ENCODE measurements at places on chromosomes 5 and 9.

DNA sequence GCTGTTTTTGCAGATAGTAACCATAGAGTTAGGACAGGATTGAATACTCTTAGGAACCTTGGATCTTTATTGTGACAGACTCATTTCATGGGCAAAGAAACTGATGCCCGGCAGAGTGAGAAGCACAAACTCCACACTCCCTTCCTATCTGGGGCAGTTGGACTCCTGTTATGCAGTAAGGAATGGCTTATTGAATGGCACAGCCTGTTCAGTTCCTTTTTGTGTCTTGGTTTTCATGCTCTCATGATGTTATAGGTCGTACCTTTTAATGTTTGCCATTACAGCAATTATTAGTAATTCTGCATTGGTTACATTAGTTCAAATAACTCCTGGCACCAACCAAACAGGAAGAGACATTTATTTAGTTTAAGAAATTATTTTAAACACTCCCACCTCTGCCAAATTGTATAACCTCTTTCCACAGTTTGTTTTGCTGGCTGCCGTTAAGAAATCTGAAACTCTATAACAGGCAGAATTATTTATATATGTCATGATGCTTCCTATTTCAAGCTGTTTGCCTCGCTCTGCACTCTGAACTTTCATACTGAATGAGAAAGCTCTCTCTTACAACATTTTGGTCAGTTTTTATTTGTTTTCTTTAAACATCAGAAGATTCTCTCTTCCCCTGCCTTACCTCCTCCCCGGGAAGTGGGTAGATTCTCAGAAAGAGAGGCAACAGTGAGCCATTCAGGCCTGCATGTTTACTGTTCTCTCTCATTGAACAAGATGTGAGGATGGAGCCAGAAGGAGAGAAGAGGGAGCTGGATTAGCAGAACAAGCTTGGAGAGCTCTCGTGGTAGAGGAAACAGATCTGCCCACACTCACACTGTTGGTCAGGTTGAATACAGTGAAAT lies 144.4 kb downstream of the ARHGEF28 start:
- no peak for DNase-seq

DNA sequence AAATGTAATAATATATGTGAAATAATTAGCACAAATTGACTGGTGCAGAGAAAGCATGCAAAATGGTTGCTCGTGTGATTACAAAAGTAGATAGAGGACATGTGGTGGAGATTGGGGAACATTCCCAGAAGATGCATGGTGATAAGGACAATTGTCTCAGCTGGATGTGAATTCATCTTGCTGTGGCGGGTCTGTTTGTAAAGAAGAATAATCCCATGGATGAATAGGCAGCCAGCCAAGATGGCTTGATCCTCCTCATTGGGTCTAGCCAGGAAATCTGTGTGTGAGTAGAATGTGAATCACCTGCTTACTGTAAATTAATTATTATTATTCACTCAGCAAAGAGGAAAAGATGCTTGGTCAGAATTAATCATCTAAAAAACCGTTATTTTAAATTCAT lies 12.6 kb upstream of the DPYSL3 start:
- no peak for DNase-seq

- DNase-seq: no peak
These were observed 107.5 kb downstream of the EBF1 start for GRCh38 chr5:158992037-158992740.

DNA sequence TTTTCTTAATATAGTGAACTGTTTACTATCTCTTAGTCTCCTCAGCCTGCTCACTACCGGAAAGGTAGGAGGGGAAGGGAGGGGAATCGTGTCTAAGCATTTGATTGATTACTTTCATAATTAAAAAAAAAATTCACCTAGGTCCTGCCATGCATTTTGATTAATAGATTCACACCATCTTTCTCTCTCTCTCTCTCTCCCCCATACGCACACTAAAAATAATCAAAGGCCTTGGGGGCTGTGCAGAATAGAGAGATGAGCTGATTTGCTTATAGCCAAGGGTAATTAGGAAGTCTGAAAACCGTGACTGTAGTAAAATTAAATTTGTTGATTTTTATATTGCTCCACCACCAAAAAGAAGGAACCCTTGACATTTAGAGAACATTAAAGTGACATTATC lies 49.6 kb downstream of the CD180 start:
- DNase-seq: no peak

DNA sequence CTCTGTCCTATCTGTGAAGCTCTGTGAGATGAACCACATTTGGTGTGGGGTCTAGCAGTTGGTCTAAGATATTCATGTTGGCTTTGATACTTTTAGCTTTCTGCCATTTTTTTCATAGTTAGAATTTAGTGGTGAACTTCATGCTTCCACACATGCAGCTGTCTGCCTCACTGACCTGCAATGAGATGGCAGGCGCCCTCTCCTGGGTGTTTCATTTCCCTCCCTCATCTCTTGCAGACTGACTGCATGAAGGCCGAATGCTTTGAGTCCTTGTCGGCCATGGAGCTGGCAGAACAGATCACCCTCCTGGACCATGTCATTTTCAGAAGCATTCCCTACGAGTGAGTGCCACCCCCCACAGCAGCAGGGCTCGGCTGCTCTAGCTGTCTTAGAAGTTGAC lies 26.1 kb upstream of the CKMT2 start:
- no peak for DNase-seq

DNA sequence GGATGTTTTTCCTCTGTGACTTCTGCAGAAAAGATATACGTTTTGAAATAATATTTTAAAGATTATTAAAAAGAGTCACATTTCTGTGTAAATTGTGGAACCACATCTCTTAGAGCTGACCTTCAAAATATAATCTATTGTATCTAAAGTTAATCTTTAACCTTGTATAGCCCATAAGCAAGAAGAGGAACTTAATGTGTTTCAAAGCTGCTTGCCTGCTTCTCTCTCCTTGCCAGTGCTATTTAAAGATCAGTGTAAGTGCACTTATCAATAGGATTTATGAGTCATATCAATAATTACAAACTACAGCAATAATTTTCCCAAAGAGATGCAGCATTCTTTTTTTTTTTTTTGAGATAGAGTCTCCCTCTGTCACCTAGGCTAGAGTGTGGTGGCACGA lies 29.4 kb upstream of the GDA start:
- no peak for DNase-seq

GRCh38 chr9:111429175-111429574 lies 55.0 kb downstream of the ECPAS start:
- DNase-seq: no peak

DNA sequence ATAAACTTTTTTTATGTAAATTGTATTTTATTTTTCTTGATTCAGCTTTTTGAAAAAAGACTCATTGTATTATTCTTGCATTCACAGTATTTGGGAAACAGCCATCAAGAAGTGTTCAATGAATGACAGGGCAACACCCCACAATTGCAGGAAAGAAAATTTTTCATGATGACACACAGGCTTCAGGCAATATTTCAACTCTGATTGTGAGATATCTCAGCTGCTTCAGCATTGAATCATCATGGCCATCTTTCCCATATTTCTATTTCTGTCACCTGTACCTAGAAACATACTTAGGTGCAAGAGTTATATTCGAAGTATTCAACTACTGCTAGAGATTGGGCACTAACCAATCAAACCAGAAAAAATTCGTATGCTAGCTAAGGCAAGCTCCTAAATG lies 446.0 kb downstream of the ISL1 start:
- DNase-seq: no peak

- DNase-seq: no peak
These were observed 45.0 kb upstream of the CDKN2B start for GRCh38 chr9:22054076-22054475.

- DNase-seq: no peak
These were observed 77.1 kb upstream of the RETREG1 start for GRCh38 chr5:16693879-16694278.

GRCh38 chr5:163562071-163562470 lies 56.7 kb downstream of the MAT2B start:
- no peak for DNase-seq

- DNase-seq: no peak
These were observed 113.1 kb downstream of the DNAH5 start for GRCh38 chr5:13831351-13831750.

DNA sequence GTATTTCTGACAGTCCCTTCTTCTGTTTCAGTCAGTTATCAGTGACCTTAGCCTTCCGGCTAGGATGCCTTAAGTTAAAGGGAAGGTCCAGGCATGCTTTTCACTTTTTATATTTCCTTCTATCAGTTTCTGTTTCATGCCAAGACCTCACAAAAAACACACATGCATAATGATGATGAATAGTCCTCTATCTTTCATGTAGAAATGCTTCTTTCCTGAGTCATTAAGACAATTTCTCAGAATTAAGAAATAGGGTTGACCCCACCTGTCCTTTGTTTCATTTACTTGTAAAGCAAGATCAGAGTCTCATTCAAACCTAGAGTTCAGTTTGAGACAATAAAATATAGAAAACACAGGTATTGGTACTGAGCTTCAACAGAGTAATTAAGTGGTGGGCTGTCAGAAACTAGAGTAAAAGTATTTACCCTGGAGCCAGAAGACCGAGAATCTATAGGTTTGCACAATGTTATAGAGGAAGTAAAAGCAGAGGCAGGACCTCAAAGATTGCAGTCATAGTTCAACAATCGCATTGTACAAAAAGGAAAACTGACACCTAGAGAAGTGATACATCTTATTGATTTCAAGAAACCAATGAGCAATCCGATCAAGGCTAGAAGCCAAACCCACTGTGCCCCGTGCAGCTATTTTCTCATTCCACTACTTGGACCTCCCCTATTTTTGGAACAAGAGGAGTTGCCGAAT lies 118.7 kb upstream of the PUM3 start:
- no peak for DNase-seq

- no peak for DNase-seq
These were observed 1949.6 kb upstream of the WWC1 start for GRCh38 chr5:166341740-166342337.

GRCh38 chr5:43274435-43275114 lies 38.6 kb downstream of the HMGCS1 start:
- DNase-seq: no peak

GRCh38 chr9:134439368-134439784 lies 113.1 kb downstream of the RXRA start:
- DNase-seq: no peak

DNA sequence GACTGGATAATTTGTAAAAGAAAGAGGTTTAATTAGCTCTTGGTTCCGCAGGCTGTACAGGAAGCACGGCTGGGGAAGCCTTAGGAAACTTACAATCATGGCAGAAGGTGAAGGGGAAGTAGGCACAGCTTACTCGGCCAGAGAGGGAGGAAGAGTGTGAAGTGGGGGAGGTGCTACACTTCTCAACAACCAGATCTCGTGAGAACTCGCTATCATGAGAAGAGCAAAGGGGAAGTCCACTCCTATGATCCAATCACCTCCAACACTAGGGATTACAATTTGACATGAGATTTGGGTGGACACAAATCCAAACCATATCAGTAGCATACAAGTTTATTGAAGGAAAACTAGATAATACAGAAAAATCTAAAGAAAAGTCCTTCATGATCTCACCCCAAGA lies 39.9 kb downstream of the NEURL1B start:
- DNase-seq: no peak

DNA sequence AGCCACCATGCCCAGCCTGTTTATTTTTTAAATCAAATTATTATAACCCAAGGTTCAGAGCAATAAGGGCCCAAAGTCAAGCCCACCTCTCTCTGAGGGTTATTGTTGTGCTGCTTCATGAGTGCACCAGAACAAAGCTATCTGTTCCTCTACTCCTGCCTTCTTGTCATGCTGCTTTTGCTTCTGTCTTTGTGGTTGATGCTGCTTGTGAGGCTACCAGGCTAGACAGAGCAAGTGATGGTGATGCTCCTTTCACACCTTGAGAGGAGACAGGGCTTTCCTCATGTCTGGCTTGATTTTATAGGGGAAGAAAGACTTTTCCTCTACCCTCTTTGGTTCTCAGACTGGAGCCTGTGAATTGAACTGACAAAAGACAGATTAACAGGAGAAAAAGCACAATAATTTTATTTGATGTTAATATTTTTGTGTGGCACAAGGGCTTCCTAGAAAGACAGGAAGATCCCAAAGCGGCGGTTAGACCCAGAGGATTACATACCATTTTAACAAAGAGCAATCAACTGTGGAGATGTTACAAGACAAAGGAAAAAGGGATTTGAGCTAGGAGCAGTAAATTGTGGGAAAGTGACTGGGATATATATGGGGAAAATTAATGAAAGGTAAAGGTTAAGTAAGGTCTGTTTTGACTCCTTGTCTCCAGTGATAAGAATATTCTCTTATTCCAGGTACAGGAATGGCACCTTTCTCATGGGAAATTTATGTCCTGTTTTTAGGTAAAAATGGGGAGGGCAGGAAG lies 4.4 kb upstream of the CD180 start:
- no peak for DNase-seq

DNA sequence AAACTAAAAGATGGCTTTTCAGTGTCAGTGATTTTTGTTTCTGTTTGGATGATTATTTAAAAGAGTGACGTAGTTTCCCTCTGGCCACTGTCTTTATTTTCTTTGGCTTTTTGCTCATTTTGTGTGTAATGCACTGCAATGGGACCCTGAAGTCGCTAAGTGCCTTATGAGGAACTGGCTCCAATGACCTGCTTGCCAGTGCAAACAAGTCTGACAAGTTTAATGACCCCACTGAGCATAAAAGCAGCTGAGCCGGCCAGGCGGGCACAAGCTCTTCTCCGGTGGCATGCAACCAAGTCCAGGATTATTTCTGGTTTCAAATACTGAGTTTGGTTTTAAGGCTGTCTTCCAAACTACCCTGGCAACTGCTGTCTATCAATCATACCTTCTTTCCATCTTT lies 15.6 kb upstream of the GNA14 start:
- DNase-seq: no peak

- DNase-seq: no peak
These were observed 147.5 kb downstream of the NXNL2 start for GRCh38 chr9:88682431-88682831.

GRCh38 chr9:119861842-119862241 lies 492.6 kb upstream of the BRINP1 start:
- DNase-seq: no peak

GRCh38 chr9:13151489-13151888 lies 128.0 kb downstream of the MPDZ start:
- DNase-seq: no peak

DNA sequence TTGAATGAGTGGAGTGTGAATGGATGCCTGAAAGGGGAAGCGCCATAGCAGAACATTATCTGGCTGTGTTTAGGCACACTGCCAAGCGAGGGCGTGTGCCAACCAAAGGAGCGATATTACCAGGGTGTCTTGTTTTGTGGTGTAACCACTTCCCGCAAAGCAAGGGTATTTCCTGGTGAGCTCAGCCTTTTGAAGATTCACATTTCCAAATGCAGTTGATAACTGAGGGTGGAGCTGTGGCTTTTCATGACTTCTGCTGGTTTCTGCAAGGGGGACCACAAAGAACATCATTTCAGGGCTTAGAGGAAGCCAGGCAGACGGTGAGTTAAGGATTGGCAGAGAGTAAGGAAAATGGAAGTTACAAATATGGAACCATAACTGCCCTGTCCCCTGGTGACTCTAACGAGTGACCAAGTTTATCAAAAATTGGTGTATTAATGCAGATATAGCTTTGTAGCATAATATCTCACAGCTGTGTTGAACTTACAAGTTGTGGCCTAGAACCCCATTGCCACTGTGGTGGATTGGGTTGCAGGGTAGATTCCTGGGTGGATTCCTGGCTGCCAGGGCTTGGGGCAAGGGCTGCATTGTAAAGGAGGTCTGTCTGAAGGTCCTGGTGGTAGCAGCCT lies 71.4 kb downstream of the RALGPS1 start:
- no peak for DNase-seq

GRCh38 chr5:151707567-151707966 lies 20.9 kb upstream of the SPARC start:
- DNase-seq: no peak

Measured in NCI-H1436 treated with DMSO at 0.1 percent for 48 hours (cell line).